ENCODE measurements at places on chromosomes 3 and 15.

DNA sequence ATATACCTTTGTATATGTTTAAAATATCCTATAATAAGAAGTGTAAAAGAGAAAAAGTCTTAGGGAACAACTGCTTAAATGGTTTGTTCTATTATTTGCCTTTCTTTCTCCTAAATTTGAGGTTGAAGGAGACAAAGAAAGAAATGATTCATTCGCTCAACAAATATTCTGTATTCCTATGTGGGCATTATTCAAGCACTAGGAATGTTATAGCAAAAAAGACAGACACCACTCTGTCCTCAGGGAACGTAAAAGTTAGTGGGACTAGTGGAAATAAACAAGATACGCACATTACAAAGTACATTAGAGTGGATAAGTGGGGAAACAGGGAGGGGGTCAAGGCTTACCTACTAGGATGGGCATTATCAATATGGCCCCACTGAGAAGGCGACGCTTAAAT is 332.2 kb downstream of the LPP start:
- DNase-seq: no peak

DNA sequence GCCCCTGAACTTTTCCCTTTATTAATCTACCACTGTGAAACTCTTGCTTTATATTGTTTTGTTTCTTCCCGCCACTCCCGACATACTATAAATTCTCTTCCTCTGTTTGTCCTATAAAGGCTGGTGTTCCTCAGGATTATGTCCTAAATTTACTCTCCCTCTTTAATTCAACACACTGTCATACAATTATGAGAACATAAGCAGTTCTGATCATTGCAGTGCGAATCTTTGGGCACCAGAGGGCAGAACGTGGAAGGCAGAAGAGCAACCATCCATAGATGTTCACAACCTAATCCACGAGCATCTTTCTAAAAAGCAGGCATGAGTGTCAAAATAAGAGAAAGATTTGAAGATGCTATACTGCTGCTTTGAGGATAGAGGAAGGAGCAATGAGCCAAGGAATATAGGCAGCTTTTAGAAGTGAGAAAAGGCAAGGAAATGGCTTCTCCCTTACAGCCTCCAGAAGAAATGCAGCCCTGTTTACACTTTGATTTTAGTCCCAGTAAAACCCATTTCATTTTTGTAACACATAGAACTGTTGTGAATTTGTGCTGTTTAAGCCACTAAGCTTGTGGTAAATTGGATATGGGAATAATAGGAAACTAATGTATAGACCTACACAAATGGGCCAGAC is 179.4 kb downstream of the GBE1 start:
- peak; percentile 3 for DNase-seq

DNA sequence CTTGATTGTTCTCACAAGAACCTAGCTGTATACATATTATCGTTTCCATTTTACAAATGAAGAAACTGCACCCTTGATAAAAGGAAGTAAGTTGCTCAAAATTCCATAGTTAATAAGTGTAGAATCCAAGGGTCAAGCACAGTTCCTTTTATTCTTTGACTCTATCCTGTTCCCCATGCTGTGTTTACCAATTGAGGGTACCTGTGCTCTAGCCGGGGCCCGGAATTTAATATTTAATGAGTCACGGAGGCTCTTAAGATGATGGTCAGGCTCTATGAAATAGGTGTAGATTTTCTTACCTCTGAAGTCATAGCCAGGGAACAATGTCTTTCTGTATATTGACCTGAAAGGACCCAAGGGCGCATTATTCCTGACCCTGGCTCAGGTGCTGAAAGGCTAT is 65.2 kb downstream of the LPP start:
- DNase-seq: no peak

GRCh38 chr3:39185959-39186691 is 6.3 kb downstream of the XIRP1 start:
- no peak for DNase-seq

DNA sequence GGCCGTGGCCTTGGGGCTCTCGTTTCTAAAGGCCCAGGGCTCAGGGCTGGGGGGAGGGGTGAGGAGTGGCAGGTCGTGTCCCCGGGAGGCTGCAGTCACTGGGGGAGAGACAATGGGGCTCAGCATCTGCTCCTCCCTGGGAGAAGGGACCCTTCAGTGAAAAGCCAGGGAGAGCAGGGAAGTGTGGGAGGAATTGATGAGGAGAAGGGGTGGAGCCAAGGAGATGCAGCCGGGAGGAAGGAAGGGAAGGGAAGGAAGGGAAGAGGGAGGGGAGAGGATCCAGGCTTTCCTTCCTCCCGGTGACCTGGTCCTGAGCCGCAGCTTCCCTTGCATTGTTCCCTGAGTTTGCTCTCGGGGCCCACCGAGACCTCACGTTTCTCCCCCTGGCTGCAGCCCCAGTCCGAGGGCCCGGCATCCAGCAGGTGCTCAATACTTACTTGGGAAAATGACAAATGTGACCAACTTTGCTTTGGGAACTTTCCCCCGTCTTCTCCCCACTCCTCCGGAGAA is 1.4 kb upstream of the ZNF710 start:
- no peak for DNase-seq

DNA sequence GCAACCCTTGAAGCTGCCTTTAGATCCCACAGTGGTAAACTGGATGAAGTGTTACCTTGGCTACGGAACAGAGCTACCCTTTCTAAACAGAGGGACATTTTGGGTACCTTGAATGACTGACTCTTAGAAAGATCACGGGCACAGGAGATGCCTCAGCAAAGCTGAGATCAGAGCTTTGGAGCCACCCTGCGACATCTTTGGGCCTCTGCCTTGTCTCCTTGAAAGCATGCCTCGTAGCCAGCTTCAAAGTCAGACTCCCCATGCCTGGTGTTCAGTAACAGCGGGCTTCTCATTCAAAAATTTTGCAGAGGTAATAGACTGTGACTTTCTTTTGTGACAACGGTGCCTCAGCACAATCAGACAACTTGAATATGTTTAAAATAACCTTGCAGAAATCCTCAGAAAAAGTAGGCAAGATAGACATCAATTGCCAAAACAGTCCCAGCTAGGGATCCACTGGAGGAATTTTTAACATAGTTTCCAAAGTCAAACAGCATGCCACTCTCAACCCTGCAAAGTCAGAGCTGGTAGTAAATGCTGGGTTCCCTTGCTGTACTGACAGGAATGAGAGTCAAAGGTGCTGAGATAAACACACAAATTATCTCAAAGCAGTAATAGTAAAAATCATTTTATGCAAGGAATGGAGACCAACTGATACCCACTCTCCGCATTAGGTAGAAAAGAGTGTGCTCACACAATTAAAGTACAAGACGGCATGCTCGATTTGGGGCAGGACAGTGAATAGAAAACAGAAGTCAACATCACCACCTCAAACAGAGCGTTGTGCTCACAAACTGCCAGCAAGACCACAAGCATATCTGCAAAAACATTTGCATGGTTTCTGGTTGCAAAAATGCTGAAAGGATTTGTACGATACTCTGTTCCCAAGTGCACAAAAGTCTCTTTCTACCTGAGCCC is 82.1 kb downstream of the MYO1E start:
- no peak for DNase-seq

DNA sequence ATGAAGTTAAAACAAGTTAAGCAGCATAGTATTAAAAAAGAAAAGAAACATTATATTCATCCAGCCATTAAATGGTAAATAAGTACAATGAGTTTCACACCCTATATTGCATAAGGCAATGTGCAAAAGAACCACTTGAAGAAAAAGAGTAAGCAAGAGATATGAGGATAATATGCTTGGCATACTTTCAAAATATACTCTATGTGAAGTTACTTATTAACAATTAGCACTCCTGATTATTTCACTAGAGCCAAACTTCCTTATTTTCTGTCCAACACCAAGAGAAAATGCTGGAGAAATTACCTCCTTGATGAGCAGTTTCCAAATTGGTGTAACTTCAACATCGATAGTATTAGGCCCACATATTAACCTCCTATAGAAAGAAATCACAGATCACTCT is 63.7 kb downstream of the ATP13A4 start:
- no peak for DNase-seq

- no peak for DNase-seq
Observed at GRCh38 chr3:18717598-18717997, 292.5 kb upstream of the SATB1 start.

DNA sequence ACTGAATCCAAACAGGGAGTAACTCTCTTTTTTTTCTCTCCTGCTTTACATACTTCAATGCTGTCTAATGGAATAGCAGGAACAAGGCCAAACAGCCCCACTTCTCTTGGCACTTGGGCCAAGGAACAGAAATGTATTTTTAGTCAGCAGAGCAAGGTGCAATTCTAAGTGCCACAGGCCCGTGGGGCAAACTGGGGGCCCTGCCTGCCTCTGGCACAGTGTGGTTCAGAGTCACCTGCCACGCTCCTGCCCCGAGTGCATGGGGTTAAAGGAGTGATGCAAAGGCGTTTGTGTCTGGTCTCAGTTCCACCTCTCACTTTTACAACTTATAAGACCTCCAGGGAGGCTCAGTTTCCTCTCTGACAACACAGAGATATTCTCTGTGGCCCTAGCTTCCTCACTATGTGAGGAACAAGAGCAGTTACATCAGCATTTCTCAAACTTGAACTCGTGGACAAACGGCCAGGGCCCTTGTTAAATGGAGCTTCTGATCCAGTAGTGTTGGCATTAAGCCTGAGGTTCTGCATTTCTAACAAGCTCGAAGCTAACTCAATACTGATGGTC is 51.3 kb downstream of the LRIG1 start:
- no peak for DNase-seq

GRCh38 chr15:57692709-57693108 is 13.8 kb upstream of the POLR2M start:
- DNase-seq: no peak

DNA sequence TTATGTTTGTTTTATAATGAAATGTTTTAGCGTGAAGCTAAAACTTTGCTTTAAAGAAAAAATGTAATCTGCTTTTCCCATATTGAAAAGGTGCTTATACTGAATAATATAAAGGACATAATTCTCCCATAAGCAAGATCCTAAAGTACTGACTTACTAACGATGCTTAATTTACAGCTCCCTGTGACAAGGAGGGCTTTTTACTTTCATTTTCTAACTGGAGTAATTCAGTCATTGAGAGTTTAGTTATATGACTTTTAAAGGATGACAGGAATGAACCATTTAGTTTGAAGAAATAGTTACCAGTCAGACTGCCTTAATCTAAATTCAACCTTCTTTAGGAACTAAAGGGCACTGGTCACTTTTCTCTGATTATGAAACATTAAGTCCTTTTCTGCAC is 19.3 kb upstream of the ZPLD1 start:
- no peak for DNase-seq

DNA sequence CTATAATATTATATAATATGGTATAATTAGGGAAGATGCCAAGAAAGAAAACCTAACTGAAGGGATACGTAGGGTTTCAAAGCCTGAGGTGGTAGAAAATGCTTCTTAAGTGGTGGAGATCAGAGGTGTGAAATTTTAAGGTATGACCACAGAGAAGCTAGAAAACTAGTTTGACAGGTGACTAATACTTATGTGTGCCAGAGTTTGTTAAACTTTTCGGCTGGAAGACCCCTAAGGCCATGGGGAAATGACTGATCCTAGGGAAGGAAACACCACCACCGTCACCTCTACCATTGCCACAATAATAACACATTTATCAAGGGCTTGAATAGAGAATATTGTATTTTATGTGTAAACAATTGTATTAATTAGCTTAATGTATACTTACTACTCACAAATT is 261.4 kb upstream of the GBE1 start:
- no peak for DNase-seq

GRCh38 chr15:40563426-40563825 is 1.4 kb downstream of the CCDC32 start:
- DNase-seq: no peak

- peak; percentile 90 for DNase-seq
Observed at GRCh38 chr3:42043099-42043813, 47.9 kb upstream of the TRAK1 start.

DNA sequence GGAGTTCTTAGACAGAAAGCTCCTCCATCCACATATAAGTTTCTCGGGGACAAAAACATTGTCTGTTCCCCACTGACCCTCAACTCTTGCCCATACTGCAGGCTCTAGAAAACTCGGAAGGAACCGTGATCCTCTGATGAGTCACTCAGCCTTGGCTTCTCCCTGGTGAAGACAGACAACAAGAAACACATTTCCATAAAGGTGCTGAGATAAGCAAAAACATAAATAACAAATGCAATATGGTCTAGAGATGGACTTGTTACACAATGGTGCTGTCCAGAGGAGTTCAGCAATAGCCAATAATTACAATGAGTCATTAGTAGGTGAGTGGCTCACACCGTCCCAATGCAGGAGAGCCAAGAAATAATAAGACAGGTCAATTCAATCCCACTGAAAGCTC is 43.7 kb downstream of the MAGI1 start:
- DNase-seq: no peak

- DNase-seq: no peak
Observed at GRCh38 chr15:78761020-78761419, 50.2 kb downstream of the ADAMTS7 start.

GRCh38 chr3:149314807-149315578 is 18.4 kb downstream of the TM4SF18 start:
- no peak for DNase-seq

DNA sequence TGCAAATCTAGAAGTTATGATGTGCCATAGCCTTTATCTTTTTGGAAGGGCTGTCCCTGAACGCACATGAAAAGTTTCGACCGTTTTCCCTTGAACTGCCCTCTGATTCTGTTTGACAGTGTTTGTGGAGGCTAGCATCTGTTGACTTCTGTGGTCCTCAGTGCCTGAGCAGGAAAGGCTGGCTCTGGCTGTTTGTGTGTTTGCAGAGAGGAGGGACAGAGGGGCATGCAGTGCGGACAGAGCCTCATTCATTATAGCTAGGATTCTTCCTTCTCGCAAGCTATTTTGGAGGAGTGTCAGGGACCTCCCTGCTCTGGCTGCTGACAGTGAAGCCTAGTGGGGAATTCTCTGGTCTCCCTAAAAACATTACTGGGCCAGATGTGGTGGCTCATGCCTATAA is 64.5 kb downstream of the CDAN1 start:
- no peak for DNase-seq

GRCh38 chr15:64050281-64051092 is 4.2 kb upstream of the DAPK2 start:
- peak; percentile 49 for DNase-seq

DNA sequence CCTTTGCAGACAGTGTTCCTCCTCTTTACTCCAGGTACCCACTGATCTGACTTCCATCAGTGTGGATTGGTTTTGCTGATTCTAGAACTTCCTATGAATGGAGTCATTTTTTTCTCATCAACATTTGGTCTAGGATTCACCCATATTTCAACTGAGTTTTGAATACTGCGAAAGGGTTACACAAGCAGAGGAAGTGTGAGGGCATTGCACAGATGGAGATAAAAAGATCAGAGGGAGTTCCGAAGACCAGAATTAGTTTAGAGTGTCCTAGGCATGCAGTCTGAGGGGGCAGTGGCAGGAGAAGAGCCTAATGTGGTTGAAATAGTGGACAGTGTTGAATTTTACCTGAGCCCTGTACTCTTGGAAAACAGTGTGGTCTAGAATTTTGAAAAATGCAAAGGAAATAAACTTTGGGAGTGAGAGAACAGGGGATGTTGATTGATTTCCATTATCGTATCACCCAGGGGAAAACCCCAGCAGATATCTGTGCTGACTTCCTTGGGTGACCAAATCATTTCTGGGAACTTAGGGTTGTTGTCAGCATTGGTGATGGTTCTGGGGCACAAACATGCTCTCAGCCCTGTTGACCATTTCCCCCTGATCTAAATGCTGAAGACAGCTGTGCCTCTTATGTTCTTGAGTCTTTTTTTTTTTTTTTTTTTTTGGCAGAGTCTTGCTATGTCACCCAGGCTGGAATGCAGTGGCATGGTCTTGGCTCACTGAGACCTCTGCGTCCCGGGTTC is 327.4 kb upstream of the LRRFIP2 start:
- no peak for DNase-seq
